Hypothalamus (tissue), 51 donors: ENCODE measurements at places on chromosomes 5 and 9.

DNA sequence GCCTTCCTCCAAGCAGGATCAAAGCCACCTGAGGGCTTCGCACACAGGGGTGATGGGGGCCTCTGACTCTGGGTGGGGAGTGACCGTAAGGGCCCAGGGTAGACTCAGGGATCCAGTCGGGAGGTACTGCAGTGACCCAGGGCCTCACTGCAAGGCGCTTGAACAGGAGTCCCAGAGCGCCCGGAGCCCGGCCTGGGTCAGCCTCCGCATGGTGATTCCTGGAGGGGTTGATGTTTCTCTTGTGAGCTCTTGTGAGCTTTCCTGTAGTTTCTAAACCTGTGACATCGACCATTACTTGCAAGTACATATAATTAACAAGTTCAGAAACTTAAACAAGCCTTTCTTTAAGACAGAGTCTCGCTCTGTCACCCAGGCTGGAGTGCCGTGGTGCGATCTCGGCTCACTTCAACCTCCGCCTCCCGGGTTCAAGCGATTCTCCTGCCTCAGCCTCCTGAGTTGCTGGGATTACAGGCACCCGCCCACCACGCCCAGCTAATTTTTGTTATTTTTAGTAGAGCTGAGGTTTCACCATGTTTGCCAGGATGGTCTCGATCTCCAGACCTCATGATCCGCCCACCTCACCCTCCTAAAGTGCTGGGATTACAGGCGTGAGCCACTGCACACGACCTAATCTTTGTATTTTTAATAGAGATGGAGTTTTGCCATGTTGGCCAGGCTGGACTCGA, 19.8 kb downstream of the PTGES start:
- DNase-seq: no peak

DNA sequence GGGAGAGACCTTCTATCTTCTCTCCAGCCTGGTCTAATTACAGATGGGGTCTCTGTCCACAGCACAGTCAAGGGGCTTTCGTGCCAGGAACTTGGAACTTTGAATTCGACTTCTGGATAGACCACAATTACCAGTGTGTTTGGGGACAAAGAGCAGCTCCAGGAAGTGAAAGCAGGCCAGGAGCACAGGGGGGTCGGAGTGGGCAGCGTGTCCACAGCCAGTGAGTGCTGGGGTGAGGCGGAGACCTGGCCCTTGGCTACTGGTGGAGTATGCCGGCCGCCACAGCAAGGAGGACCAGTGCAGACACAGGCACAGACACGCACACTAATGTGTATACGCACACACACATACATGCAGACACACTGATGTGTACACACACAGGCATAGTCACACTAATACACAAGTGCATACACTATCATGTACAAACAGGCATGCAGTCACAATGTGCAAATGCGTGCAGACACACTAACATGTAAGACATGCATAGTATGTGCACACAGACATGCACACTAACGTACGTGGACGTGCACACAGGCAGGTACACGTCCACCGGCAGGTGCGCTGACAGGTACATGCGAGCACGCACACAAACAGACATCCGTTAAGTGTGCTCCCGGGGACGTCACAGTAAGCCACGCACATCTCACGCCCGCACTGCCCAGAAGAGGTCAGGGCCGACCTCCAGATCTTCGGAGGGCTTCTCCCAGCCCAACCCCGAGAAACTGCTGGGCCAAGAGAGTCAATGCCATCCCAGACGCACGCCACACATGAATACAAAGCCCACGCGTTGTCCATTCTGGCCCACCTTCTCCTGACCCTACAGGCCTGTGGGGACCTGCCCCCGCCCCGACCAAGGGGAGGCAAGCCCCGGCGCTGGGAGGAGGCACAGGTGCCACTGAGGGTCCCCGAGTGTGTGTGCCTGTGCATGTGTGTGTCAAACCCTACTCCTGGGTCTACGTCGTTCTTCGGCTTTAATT, 46.5 kb downstream of the NKD2 start:
- DNase-seq: no peak

DNA sequence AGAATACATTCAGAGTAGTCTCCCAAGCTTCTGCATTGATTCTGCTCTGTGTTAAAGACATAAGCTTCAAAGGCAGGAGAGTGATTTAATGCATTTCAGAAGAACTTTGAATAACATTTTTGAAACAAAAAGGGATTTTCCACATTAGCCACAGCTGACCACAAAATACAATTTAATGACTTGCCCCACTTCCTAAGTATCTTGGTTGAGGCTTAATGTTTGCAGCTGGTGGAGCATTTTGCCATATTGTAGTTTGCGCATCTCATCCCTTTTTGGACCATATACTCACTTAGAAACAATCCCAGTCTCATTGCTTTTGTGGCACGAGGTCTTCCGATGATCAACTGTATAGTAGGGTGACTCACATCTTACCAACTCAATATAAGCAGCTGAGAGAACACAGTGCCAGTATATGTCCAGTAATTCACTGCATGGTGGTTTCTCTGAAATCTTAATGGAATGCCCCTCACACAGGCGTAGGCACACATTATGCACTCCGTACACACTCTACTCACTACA, 455.8 kb upstream of the PTGER4 start:
- no peak for DNase-seq

DNA sequence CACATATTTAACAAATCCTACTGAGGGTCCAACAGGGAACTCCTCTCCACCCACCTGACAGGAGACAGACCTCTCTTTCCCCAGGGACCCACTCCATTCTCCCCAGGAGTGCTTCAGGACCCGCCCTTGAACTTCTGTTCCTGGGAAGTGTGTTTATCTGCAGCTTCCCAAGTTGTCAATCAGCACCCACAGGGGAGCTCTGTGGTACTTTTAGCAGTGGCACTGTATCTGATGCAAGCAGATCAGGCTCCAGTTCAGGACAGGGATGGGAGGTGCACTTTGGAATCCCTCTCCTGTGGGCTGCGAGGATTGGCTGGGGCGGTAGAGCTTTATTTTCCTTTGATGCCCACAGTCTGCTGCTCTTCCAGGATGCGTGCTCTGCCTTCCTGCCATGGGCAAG, 8.7 kb downstream of the GALNT10 start:
- DNase-seq: no peak

DNA sequence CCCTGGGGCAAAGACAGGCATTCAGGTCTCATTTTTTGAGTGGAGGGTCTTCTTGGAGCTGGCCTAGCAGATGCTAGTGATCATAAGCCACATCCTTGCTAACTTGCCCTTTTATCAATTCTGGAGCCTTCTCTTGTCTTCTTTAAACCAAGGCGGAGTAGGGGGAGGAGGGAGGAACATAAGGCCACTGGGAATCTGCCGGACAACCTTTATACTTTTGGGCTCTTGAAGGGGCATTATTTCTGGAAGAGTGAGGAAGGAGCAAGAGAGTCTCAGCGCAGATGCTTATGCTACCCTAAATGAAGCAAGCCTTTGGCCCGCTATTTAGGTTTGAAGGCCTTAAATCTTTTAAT, 2.0 kb downstream of the TMEFF1 start:
- no peak for DNase-seq
